Globus pallidus (tissue), 1 donor: ENCODE measurements at places on chromosomes 2 and 18.

DNA sequence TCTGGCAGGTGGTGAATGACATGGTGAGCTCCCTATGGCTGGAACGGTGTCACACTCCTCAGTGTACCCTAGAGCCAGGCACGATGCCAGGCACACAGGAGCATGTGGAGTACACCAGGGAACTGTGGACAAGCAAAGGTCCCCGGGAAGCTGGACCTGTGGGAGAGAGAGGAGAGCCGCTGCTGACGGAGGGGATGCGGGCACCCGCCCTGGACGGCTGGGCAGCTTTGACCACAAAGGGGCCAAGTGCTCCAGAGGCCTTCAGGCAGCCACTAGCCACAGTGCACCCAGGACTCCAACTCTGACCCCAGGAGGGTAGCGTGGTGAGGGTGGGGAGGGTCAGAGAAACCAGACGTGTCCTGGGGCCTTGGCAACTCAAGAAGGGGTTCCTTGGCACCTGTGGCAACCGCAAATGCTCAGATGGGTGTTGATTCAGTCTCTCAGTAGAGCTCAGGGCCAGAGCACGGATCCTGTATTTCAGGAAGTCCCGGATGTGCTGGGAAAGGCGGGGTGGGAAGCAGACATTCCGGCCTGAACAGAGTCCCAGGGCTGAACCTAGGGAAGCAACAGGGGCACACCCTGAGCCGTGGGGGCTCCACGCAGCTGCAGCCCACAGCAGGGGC is 2.3 kb upstream of the MAB21L4 start:
- DNase-seq, result no peak

DNA sequence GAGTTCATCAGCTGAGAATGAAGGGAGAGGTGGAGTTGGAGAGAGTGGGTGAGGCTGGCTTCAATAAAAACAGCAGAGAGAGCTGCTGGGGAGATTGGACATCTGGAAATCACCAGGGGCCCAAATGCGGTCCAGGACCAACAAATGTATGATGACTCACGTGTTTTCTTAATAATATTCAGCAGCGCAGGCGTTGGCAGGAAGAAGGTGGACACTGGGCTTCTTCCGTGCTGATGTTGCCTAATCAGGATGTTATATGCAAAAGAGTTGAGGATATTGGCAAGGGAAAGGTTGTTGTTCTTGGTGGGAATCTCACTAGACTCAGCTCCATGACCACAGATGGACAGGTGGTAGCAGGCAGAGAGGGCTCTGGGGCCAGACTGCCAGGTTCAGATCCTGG is 12.8 kb upstream of the PLA2R1 start:
- no peak for DNase-seq

DNA sequence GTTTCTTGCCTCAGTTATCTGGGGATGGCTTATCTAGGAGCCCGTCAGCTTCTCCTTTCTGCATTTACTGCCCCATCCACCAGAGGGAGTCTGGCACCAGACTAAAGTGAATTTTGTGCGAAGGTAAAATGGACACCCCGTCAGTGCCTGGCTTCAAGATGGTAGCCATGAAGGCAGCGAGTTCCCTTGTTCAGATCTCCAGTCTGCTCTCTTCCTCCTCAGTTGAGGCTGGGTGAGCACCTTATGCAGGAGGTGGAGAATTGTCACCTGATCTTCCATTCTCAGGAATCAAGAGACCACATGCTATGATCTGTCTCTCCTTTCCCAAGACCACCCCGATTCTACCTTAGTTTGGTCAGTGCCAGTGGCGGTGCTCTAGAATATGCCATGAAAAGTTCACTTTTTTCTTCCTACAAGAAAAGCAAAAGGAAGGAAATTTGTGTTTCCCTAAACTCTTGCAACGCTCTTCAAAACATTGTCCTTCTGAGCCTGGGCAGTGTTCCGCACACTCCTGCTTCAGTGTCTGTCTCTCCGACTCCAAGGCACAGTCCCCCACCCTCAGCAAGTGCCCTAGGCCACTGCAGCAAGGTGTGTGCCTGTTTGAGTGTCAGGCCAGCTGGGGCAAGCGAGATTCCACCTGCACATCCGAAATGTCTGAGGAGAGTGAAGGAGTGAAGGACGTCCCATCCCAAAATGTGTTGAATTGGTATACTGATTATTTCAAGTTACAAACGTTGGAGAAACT is 168.6 kb downstream of the SS18 start:
- peak; percentile 6 for DNase-seq

- DNase-seq, result no peak
Measured at GRCh38 chr2:14942987-14943386, 310.5 kb downstream of the LRATD1 start.
